ENCODE measurements at places on chromosomes 11 and 22.

GRCh38 chr22:25112538-25113253 lies 87.0 kb upstream of the CRYBB3 start:
- DNase-seq = no peak

DNA sequence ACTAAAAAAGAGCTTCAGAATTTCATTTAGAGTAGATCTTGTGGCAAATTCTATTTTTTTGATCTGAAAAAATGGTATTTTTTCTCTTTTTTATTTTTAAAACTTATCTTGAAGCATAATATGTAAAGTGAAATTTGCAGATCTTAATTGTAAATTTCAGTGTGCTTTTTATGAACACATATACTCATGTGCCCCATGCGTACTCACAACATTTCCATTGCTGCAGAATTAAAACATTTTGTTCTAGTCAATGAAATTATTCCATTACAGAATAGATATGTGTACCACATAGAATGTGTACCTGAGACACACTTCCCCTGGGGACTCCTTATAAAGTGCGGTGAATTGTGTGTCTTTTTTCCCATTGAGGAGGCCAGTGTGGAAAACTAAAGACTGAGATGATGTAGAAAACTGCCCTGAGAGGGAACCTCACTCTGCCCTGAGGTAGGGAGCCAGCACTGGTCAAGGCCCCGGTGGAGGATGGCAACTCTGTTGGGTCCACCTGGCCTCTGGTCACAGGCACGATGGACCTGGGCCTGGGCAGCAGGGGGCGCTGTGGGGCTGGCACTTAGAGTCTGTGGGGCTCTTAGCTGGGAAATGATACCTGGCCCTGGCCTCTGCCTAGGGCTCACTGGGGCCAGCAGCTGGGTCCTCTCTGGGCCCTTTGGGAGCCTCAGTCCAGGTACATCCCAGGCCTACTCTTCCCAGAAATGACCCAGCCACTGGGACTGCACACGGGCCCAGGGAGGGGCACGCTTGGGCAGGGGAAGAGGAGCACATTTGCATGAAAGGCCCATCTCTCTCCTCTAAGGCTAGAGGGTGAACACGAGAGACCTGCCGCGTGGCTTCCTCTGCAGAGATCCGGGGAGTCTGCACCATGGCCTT lies 77.9 kb upstream of the TOP3B start:
- no peak for DNase-seq

- DNase-seq = no peak
These were observed 33.5 kb downstream of the LRRC10B start for GRCh38 chr11:61542024-61542461.

GRCh38 chr11:70872299-70872698 lies 380.1 kb downstream of the SHANK2 start:
- DNase-seq = peak; percentile 15

DNA sequence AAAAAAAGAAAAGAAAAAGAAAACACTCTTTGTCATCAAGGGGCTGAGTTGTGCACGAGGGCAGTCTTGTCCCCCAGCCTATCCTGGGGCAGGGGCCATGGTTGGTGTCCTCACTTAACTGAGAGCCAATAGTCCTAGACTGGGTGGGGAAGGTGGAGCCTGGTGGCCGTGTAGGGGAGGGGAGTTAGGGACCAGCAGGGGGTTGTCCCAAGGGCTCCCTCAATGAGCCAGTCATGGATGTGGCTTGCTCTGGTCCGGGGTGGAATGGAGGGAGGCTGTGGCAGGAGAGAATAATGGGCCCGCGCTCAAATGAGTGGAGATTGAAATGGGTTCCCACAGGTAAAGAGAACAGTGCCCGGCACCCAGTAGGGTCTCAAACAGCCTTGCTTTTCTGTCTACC lies 46.2 kb downstream of the CACNA1I start:
- no peak for DNase-seq

GRCh38 chr22:44286646-44287045 lies 26.1 kb downstream of the SHISAL1 start:
- no peak for DNase-seq

GRCh38 chr11:102322560-102322959 lies 5.3 kb downstream of the BIRC3 start:
- no peak for DNase-seq

DNA sequence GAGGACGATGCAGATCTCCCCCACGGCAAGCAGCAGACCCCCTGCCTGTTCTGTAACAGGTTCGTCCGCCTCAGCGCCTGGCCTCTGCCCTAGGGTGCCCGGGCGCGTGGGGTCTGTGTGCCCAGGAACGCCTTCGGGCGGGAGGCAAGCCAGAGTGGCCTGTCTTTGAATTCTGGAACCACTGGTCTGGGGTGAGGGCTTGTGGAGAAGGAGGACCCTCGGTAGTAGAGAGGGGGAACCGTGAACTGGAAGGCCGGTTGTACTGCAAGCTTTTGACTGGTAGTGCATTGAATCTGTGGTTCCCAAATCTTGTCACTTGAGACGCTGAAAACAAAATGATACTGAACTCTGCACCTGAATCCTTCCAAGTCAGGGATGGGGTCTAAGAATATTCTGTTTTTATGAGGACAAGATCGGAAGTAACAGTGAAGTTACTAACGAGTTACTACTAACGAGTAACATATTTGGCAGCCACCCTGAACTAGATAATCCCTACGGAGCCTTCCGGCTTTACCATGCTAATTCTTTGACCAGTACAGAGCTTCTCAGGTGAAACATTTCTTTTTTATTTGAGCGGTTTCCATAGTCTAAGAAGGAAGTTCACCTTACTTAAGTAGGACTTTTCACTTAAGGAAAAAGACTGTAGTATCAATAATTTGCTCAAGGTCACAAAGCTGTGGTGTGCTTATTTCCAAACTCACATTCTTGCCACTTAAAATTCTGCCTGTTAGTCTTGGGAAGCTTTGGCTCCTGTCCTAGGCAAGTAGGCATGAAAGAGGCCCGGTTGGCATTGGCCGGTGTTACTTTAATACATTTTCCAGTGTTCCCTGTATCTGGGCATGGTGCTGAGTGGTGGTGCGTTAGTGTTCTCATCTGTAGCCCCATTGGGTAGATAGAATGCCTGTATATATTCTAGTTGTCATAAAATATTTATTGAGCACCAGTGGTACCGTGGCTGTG lies 860 bp downstream of the PRMT3 start:
- no peak for DNase-seq

DNA sequence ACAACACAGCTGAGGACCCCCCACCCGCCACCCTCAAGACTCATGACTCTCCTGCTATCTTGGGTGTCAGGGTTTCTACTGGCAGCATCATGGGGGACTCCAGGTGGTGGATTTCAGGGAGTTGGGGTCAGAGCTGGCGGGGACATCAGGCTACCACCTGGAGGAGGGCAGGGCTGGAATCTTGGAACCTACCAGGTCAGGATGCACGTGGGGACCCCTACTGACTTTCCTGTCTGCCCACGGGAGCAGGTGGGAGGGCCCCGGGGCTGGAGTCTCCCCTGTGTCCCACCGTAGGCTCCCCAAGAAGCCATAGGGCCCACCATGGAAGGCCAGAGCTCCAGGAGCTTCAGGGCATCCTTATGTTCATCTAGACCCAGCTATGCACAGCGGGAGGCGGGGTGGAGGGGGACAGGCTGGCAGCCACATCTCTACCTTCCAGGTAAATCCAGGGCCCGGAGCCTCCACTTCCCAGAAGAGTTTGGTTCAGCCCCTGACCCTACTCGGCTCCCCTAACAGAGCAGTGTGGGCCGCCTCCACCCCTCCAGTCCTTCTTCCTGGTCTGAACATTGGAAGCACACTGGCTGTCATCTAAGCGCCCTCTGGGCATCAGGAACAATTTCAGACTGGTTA lies 10.0 kb downstream of the SLC37A2 start:
- peak; percentile 43 for DNase-seq

DNA sequence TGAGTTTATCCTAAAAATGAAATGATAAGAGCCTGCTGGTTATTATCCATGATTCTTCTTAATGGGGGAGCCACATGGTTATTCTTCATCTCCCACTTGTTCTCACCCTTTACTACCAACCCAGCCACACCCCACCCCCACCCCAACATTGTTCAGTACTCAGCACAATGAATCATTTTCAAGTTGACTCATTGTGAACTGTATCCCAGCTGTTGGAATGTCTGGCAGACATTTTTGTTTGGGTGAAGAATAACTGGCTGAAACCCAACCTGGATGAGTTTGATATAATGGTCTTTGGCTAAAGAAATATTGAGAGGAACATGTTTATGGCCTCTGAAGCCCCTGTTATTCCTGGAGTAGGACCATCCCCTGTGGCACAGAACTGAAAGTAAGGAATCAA lies 136.2 kb downstream of the ELP4 start:
- DNase-seq = no peak

DNA sequence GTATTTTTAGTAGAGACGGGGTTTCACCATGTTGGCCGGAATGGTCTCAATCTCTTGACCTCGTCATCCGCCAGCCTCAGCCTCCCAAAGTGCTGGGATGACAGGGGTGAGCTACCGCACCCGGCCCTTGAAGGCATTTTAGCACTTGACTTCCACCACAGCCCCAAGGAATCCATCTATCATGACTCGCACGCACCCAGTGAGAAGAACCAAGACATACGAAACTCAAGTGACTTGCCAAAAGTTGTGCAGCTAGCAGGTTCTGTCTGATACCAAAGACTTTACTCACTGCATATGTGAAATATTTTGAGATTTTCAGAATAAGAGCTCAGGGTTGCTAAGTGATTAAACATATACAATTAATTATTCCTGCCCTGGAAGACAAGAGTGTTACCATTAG lies 21.0 kb downstream of the FLI1 start:
- DNase-seq = no peak

DNA sequence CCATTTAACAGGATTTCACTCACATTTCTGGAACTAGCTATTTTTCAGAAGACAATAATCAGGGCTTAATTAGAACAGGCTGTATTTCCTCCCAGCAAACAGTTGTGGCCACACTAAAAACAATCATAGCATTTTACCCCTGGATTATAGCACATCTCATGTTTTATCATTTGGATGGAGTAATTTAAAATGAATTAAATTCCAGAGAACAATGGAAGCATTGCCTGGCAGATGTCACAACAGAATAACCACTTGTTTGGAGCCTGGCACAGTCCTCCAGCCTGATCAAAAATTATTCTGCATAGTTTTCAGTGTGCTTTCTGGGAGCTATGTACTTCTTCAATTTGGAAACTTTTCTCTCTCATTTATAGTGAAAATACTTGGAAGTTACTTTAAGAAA lies 9.2 kb downstream of the PRSS23 start:
- no peak for DNase-seq

DNA sequence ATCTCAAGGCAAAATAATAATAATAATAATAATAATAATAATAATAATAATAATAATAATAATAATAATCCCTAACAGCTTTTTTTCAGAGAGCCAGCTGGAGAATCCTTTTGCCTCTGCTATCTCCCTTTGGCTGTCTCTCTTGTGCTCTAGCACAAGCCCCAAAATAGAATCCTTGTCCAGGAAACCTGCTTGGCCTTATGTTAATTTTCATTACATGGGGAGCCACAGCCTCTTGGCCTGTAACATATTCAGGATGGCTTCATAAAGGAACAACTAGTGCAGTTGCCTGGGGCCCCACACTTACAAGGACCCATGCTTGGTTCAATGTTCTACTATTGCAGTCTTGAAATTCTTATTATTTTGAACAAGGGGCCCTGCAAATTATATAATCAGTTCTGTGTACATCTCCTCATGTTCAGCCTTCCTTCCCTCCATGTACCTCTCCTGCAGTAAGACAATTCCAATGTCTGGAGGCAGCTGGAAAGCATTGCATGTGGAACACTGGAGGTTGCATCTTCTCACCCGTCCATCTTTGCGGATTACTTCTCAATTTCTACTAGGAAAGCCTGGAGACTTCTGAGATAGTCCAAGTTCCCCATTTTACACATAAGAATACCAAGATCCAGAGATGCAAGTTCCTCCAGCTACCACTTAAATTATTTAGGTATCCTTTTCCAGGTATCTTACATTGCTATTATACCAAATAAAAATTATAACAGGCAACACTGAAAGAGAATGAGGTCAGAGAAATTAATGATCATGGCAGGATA lies 37.8 kb upstream of the SORL1 start:
- no peak for DNase-seq

GRCh38 chr11:2590965-2591754 lies 108.6 kb downstream of the KCNQ1OT1 start:
- DNase-seq = peak; percentile 12

- DNase-seq = no peak
These were observed 7.9 kb downstream of the CTR9 start for GRCh38 chr11:10758957-10759356.

DNA sequence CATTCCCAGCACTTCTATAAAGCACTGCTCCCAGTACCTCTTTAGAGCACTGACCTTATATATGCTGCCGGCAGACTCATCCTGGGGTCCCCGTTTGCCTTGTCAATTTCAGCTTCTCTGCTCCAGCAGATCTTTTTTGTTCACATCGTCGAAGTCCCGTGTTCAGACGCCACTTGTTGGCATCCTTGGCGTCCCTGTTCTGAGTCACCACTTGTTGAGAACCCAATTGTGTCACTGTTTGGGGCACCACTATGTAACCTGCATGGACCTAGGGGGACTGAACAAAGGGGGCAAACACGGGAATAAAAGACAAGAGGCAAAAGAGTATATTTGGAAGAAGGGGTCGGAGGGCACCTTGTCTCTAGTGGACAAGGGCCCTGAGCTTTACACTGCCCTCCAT lies 25.5 kb downstream of the OR10A6 start:
- no peak for DNase-seq

DNA sequence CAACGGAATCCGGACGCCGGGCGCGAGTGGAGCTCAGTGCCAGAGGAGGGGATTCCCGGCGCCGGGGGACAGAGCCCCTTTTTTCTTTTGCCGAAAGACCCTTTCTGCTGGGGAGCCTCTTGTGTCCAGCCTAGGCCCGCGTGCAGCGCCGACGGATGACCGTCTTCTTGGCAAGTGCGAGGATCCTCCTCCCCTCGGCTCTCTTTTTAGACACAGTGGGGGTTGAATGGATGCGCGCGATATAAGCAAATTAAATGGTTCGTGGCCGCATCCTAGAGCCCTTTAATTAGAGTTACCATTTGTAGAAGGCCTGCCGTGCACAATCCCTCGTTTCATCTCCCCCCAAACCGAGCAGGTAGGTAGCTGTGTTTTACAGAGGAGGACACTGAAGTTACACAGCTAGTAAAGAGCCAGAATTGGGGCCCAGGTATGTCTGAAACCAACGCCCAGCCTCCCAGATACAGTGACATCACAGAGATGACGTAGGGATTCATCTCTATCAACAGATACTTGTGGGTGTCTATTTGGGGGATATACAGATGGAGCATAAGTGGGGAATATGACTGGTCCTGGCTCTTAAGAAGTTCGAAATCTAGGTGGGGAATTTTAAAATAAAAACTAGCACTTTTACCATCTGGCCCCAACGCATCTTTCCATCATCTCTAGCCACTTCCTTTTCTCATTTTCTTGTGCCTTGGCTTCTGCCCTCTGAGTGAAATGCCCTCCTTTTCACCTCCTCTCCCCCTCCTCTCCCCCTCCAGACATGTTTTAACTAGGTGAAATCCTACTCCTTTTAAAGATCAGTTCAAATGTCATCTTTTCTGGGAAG lies 875 bp downstream of the TCP11L1 start:
- DNase-seq = no peak
